NCI-H1694 (cell line): ENCODE measurements at places on chromosomes 12 and 14.

DNA sequence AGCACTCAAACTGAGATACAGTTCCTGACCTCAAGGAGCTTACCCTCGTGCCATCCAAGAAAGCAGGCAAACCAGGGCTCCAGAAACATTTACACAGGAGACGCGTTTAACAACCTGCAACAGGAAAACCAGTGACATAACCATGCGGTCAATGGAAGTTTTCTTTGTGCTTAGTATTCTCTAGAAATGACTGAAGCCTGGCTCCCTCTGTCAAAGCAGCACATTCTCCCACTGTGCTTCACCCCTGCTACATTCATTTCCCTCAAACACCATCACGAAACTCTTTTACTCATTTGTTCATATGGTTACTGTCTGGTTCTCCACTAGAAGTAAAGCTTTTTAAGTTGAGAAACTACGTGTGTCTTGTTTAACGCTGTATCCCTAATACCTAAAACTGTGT is 161.3 kb upstream of the CCND2 start:
- no peak for DNase-seq

GRCh38 chr12:10968765-10969456 is 17.8 kb downstream of the TAS2R50 start:
- no peak for DNase-seq

- no peak for DNase-seq
Measured at GRCh38 chr12:112498580-112498979, 79.8 kb downstream of the PTPN11 start.

DNA sequence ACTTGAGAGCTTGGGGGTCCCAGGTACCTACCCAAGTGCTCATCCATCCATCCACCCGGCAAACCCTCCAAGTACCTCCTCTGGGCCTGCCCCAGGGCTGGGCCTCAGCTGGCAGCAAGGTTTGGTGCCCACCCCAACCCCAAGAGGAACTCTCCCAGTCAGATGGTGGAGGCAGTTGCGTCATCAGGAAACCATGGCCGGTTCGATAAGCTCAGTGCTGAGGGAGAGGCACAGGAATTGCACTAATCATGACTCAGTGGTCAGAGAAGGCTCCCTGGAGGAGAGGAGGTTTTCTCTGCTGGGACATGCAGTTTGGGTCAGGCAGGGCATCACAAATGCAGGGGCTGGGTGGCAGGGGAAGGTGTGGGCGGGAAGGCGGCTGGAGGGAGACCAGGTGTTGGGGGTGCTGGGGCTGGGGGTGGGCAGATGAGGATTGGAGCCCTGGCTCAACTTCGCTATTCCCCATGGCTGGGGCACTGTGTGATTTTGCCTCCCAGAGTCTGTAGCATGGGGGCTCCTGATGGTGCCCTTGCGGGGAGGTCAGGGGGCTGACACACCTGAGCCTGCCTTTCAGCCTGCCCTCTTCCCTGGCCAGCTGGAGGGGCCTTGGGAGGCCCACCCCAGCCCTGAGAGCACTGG is 32.2 kb downstream of the SH2B3 start:
- DNase-seq = no peak

- DNase-seq = no peak
Measured at GRCh38 chr14:99042381-99043266, 229.4 kb downstream of the BCL11B start.

DNA sequence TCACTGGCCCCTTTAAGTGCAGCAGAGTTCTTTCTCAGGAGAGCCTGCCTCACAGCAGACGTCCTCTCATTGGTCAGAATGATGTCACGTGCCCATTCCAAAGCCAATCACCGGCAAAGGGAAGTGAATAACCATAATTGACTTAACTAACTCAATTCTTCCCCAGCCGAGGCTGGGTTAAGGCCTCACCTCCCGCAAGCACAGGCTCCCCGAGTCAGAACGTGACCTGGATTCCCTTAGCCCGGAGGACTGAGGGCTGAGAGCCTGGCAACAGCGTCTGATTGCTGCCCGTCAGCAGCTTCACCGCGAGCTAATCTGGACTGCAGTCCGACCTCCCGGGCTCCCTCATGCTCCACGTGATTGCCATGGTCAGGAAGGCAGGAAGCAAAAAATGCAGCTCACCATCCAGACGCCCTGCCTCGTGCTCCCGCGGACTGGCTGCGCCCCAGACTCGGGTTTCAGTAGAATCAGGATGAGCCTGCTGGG is 92.1 kb upstream of the FZD10 start:
- DNase-seq = no peak

DNA sequence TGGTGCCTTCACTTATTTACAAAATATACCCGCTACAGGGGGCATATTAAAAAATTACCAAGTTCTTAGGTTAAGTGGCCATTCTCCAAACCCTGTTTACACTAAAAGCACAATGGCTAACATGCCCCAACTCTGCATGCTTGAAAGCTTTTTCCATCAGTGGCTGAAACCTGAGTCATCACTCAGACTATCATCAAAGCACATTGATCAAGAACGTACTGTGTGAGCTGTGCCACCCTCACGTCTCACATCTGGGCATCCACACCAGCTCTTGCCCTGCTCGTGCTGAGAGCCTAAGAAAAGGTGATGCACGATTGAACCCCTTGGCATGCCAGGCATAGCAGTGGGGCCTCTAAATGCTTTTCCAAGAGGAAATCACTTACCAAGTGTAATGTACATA is 13.2 kb downstream of the AQP6 start:
- no peak for DNase-seq

- DNase-seq = no peak
Measured at GRCh38 chr12:47894068-47894467, 10.7 kb downstream of the VDR start.

- DNase-seq = no peak
Measured at GRCh38 chr14:72962829-72963312, 36.6 kb downstream of the DCAF4 start.

DNA sequence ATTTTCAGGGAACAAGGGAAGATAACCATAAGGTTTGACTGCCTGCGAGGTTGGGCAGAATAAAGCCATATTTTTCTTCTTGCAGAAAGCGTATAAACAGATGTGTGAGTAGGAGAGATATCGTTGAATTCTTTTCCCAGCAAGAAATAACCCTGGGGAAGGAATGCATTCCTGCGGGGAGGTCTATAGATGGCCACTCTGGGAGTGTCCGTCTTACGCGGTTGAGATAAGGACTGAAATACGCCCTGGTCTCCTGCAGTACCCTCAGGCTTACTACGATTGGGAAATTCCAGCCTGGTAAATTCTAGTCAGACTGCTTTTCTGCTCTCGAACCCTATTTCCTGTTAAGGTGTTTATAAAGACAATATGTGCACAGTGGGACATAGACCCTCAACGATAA is 225.0 kb downstream of the LRIG3 start:
- DNase-seq = no peak

DNA sequence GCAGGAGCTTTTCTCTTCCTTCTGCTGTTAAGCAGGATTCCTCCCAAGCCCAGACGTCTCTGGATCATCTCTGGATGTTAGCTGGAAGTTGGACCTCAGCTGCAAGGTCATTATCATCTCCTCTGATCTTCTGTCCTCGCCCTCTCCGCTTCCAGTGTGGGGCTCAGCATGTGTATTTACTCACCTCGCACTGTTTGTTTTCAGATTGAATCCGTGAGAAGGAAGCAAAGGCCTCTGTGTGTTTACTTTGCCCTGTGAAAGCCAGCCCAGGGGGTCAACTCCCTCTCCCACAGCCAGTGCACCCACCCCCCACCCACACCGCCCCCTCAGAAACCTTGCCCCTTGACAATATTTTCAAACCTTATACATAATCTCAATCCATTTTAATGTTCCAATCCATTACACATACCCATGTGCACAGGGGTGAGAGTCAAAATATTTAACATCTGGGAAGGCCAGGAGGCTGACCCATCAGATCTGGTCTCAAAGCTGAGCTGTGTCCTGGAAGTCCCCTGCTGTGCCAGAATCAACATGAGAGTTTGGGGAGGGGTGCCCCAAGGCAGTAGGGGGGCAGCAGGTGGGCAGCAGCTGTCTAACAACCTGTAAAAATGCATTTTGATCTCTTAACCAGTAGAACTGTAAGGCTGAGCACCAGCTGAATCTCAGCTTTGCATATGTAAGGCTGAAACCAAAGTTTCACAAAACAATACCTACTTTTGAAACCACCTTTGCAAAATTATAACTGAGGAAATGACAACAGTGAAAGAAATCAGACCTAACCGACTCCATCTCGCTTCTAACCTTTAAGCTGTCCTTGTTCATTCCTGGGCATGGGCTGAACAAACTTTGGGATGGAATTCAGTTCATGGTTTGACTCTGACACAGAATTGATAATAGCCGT is 157.9 kb downstream of the ZNF664 start:
- DNase-seq = no peak

GRCh38 chr12:128729628-128730121 is 94.1 kb downstream of the SLC15A4 start:
- DNase-seq = no peak

DNA sequence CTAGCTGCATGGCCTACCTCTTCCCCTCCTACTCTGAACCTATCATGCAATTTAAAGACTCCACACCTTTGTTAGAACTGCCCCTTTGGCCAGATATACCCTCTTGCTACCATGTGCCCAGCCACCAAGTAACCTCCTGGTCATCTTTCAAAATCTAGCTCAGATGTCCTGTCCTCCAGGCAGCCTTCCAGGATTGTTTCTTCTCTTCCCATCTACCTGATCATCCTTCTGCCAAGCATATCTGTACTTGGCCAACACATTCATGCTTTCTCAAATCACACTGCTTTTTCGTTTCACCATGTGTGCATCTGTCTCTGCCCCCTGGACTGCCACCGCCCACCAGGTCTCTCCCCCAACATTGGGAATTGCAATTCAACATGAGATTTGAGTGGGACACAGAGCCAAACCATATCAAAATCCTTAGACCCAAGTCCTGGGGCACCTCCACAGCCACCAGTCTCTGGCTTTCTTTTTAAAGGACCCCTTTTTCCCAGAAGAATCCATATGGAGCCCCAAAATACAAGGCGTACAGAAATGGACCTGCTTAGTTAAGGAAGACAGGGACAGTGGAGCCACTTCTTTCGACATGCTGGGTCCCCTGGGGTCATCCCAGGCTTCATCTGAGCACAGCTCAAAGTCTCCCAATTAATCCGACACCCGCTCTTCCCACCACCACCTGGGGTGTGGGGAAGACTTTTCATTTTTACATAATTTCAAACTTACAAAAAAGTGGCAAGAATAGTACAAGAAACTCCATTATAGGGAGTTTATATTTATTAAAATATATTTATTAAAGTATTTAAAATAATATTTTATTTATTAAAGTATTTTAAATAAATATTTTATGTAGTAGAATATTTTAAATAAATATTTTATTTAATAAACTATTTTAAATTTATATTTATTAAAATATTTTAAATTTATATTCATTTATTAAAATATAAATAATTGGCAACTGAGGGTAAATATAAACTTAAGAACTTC is 7.9 kb upstream of the CMKLR1 start:
- no peak for DNase-seq

DNA sequence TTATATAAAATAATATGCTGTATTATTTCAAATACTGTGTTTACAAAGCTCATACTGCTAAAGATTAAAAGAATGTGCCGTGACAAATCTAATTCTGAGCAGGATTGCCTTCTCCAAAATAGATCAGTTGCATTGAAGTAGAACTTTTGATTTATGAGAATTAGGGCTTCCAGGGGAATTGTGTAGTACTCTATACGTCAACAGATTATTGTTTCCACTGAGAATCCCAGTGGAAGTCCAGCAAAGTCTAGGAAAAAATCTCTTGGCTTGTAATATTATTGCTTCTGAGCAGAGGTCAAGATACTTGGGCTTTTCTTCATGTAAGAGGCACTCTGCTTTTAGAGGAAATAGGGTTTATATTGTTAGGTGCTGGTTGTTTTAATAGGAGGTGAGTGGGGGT is 133.9 kb downstream of the TRHDE start:
- no peak for DNase-seq

DNA sequence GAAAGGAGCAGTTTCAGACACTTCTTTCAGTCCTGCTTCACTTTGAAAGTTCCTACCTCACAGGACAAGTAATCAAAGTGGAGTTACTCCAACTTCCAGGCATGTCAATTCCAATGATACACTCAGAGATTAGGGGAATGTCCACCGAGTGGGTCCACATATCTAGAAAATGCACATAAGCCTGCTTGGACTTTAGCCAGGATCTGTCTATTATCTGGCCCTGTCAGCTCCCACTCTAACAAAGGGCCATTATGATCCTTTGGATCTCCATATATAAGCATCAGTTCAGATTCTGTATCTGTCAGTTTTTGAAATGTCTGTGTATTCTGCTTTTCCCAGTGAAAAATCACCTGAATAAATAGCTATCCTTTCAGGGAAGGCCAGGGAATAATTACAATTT is 112.9 kb upstream of the ATXN7L3B start:
- no peak for DNase-seq

GRCh38 chr12:27366621-27367020 is 34.0 kb downstream of the BMAL2 start:
- no peak for DNase-seq

DNA sequence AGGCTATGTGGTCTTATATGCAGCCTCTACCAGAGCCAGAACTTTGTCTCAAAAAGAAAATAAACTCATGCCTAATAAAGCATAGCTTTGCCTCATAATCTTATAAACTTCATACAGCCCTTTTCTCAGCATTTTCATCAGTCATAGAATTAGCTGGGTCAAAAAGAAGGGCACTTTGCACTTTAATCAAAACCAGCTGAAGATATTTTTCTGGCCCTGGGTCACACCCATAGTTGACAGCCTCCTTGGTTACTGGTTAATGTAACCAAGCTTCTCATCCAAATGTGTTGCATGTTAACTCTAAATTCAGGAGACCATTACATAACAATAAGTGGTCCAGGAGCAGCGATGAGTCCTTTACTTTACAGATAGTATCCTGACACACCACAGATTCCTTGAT is 558.2 kb downstream of the FLRT2 start:
- no peak for DNase-seq

DNA sequence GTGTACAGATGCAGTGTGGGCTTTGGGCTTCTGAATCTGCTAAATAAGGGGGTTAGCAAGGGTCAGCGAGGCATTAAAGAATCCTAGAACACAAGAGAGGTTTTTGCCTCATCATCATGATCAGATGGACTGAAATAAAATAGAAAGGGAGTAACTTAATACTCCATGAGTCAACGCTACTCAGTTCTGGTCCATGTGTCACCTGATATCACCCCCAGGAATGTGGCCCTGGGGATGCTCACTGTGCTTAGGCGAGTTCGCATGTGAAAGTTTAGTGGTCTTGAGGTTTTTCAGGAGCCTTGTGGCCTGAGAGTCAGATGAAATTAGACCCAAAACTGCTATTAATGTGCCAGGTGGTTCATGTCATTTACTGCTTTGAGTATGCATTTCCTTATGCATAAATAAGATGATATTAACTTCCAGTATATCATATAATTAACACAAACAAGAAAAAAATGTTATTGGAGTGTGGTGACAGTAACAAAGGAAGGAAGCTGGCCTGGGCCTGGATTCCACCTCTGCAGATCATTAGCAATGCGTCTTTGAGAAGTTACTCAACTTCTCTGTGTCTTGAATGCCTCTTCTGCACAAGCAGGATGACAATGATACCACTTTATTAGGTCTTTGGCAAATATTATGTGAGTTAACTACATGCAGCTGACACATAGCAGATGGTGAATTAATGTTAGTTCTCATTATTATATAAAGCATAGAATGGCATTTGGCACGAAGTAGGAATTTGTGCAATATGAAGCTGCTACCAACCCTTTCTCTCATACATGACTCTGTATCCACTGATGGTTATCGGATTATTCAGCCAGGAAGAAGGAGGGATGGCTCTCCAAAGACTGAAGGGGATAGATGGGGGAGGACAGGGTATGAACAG is 1272.6 kb downstream of the AACS start:
- DNase-seq = peak; percentile 37
